ENCODE measurements at places on chromosomes 13 and 19.

DNA sequence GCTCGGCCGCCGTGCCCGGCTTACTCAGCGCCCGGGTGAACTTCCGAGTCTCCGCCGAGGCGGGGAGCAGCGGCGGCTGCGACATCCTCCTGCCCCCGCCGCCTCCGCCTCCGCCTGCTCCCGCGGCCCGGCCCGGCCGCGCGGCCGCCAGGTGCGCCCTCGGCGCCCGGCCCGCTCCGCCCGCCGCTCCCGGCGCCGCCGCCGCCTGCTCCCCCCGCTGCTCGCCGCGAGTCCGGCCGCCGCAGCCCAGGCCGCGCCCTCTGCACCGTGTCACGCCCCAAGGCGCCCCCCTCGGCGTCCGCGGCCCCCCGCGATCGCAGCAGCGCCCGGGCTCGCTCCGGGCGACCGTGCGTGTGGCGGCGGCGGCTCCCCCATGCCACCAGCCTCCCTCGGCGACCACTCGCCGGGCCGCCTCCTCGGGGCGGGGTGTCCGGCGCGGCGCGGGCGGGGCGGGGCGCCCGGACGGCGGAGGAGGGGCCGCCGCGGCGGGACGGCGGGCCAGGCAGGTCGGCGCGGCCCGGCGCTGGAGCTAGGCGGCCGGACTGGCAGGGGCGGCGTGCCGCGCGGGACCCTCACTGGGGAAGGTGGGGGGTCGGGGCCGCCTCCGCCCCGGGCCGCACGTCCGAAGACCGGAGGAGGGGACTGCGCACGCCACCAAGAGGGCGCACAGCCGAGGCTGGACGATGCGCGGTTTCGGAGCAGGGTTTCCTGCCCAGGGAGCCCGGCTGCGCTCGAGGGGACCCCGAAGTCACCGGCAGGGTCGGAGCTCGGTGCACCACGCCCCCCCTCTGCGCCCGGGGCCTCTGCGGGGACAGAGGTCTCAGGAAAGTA lies 108.6 kb upstream of the DOCK9 start:
- DNase-seq: no peak

GRCh38 chr19:1154731-1155351 lies 19.2 kb downstream of the SBNO2 start:
- no peak for DNase-seq

GRCh38 chr19:12779162-12779993 lies 4.0 kb upstream of the HOOK2 start:
- no peak for DNase-seq

DNA sequence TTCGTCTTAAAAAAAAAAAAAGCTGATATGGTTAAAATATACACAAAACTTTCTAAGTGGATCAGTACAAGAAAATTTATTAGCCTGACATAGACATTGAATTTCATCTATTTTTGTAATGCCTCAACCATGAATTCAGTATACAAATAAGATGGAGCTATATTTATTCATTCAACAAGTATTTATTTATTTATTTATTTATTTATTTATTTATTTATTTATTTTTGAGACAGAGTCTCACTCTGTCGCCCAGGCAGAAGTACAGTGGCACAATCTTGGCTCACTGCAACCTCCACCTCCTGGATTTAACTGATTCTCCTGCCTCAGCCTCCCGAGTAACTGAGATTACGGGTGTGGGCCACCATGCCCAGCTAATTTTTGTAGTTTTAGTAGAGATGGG lies 78.5 kb upstream of the GSX1 start:
- DNase-seq: no peak

GRCh38 chr13:69755101-69755500 lies 352.5 kb upstream of the ATXN8OS start:
- no peak for DNase-seq
